Putamen (tissue), 1 donor: ENCODE measurements at places on chromosomes 11 and 22.

- no peak for DNase-seq
Observed at GRCh38 chr11:110859998-110860397, 147.8 kb upstream of the ARHGAP20 start.

DNA sequence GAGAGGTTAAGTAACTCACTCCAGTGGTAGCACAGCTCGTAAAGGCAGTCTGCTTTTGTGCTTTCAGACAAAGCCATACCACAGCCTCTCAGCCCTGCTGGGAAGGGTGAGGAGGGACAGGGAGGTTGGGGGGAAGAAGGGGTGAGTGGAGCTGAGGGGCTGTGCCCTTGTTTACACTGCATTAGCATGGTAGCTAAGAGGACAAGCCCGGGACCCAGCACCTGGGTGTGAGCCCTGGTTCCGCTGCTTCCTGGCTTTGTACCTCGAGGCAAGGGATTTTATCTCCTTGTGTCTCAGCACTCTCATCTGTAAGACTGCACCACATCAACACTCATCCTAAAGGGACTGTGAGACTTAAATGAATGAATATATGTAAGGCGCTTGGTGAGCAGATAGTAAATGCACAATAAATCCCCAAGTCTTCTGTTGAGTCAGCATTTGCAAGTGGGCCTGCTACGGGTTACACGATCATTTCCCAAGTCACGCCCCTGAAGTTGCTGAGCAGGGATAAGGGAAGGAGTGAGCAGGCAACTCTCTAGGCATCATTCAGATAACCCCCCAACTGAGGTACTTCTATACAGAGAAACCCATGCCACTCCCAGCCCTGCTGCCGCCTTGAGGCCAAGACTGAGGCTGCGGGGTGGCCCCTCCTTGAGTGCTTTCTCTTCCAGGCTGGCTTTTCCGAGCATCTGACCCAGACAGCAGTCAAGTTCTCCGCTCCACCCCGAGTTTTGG, 7.5 kb downstream of the RASD2 start:
- no peak for DNase-seq

- no peak for DNase-seq
Observed at GRCh38 chr11:5671831-5672230, 13.0 kb downstream of the TRIM5 start.

DNA sequence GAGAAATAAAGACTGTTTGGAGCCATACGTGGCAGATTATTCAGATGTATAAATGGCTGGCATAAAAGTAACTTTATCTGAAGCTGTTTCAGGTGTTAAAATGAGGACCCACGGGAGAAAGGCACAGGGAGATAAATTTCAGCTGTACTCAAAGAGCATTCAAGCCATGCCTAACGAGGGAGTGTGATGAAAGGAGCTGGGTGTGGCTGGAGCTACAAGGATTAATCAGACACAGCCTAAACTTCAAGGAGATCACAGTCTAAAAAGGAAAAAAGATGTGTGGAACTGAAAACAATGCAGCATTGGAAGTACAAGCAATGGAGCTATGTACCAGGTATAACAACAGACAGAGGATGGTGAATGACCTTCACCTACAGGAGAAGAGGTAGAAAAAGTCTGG, 120.8 kb upstream of the APOA1 start:
- no peak for DNase-seq

DNA sequence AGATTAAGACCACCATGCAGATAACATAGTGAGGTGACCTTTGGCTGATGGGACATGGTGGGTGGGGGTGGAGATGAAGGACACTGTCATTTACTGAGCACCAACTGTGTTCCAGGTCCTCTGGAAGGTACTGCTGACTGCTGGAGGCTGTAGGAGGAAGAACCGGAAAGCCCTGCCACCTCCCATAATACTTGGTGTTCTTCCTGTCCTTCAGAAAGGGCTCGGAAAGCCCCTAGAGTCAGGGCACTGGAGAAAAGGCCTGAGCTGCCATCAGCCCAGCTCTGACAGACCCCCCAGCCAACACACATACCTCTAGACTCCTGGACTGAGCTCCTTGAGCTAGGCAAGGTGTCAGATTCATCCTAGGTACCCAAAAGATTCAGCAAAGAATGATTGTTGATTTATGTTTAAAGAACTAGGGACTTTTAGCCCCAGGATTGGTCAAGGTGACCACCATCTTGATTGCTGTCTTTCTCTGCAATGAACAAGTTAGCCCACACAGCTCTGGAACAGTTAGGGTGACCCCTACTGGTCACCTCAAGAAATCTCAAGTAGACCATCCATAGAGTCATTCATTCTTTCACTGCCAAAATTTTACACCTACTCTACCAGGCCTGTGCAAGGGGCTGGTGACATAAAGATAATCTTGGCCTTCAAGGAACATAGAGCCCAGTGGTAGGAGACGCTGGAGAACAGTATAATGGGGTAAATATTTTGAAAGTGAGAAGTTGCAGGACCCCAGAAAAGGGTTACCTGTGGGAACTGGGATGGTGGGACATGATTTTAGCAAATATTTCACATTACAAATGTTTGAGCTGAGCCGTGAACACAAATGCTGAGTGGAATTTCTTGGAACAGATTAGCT, 39.4 kb downstream of the IRAG1 start:
- DNase-seq: no peak

DNA sequence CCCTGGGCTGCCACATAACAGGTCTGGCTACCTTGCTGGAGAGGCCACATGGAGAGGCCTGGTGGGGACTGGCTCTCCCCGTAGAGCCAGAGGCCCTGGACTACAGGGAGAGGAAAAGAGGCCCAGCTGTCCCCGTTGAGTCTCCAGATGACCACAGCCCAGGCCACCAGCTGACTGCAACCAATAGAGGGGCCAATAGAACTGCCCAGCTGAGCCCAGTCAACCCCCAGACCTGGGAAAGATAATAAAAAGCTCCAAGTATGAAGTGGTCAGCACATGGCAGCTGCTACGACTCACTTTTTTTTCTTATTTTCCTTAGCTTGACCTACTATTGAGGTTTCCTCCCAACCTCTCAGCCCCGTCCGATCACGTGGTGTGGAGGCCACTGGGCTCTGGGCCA, 18.4 kb downstream of the PDGFB start:
- no peak for DNase-seq

DNA sequence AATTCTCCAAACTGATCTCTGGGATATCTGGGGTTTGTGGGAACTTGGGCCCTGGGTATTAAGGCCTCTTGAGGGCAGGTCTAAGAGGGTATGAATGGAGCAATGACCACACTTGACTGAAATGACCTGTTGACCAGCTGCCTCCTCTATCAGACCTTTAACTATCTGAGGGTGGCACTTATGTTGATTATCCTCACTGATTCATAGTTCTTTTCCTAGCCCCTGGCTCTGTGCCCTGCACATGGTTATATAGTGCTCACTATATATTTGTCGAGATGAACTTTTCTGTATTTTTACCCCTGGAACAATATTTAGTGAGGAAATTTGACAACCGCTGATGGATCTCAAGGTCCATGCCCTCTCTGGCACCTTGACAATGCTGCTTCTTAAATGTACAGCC, 305.5 kb upstream of the PLET1 start:
- DNase-seq: no peak
